NCI-H748 treated with DMSO at 0.1 percent for 48 hours (cell line): ENCODE measurements at places on chromosomes 7 and 10.

GRCh38 chr10:7960108-7960507 lies 94.4 kb upstream of the GATA3 start:
- DNase-seq: no peak

- DNase-seq: no peak
Observed at GRCh38 chr7:129859183-129859582, 93.6 kb downstream of the UBE2H start.

- no peak for DNase-seq
Observed at GRCh38 chr10:11828682-11829284, 5.6 kb downstream of the PROSER2 start.

DNA sequence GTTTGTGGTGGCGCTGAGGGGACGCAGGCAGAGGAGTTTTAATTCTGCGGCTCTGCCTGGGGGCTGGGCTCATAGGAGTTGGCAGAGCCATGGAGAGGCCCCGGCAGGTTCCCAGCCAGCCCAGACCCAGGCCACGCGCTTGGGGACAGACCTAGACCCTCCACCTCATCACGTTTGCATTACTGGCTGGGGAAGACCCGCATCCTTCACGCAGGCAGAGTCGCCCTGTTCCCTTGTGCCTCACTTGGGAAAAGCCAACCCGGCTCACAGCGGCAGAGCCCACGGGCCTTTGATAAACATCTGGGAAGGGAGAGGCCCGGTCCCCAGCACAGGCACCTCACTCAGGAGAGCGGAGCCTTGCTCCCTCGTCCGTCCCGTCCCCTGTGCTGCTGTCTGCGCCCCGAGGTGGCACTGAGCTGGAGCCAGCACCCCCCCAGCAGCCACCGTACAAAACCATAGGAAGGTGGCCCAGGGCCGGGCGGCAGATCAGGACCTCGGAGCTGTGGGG lies 112.8 kb downstream of the CYTH3 start:
- no peak for DNase-seq

DNA sequence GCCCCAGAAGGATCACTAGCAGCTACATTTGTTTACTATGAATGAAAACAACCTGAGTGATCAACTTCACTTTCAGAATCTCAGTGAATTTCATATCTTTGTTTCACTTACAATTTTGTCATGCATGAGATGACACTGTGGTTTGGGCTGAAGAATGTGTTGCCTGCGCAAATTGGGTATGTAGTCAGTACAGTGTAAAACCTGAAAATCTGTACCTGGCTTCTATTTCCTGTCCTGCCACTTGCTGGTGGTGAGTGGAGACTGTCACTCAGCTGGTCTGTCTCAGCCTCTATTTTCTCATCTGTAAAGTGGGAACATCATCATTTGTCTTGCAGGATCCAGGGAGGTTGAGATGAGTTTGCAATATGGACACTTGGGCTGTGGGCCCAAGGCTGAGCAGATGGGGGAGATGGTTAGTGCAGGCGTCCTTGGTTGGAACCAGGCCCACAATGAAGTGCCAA lies 118.0 kb downstream of the WDFY4 start:
- DNase-seq: no peak

GRCh38 chr7:117324960-117325359 lies 2.1 kb upstream of the WNT2 start:
- no peak for DNase-seq

DNA sequence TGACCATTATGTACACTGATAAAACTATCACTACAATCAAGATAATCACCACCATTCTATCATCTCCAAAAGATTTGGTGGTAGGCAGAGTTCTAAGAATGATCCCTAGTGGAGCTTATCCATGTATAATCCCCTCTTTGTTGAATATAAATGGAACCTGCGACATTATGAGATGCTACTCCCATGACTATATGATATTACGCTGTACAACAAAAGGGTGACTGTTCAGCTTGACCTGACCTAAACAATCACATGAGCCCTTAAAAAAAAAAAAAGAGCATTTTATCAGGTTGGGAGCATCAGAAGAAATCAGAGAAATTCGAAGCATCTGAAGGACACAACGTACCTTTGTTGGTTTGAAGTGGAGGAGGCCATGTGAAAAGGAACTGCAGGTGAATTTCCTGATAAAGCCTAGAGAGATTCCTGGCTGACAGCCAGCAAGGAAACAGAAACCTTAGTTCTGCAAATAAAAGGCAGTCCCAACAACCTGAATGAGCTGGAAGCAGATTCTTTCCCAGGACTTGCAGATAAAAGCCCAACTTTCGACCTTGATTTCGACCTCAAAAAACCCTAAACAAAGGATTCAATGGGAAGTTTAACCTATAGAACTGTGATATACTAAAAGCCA lies 270.7 kb downstream of the ADRA2A start:
- peak; percentile 24 for DNase-seq

- DNase-seq: no peak
Observed at GRCh38 chr10:13809427-13809826, 222.7 kb downstream of the PRPF18 start.

GRCh38 chr7:29177963-29178600 lies 16.5 kb upstream of the CHN2 start:
- no peak for DNase-seq

DNA sequence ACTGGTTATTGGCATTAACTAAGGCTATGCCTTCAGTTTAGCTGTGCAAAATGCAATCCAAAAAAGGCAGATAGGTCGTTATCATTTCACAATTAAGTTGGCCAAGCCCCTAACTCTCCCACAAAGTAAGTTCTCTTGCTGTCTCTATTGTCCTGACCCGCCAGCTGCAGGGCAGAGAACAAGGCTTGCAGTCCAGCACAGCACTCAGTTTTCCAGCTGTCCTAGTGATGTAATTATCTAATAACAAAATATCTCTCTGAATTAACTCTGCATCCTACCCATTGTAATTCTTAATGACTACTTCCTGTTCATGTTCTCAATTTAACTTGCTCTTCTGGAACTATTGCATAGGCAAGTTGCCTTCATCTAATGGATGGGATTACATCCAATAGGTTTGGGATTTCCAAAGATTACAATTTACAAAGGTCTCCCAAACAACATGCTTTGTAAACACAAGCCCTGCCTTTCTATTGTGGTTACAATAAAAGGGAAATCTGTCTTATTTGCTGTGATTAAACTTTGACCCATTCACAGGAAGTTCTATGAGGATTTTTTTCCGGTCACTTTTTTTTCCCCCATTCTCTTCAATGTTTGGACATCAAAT lies 55.2 kb downstream of the CDK6 start:
- peak; percentile 92 for DNase-seq

DNA sequence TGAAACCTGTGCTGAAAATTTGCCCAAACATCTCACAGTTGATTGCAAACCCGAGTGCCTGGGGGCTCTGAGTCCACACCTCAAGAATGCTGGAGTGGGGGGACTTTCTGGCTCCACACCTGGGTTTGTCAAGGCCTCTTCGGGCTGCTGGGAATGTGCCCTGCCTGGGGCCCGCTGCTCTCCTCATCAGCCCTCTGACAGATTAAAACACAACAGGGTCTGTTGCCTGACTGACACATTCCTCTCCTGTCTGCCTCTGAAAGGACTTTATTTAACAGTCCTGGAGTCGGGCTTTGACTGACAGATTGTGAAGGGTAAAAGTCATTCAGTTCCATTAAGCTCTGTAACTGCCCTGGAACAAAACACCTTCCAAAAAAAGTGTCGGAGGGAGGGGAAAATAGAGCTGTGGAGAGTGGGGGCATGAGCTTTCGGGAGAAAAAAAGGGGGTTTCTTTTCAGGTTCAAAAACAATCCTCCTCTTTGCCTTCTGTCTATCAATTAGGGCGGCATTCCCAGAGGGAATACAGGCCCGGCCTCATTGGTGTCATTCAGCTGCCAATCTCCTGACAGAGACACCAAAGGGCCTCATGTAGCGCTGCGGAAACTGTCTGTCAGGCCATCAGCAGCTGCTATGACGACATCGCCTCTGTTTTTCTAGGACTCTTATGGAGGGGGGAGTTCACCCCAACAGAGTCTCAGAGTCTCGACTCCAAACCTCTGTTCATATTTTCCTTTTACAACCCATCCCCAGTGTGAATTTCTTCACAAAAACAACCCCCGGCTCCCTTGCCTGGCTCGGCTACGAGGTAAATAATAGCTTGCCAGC lies 398.8 kb upstream of the NFE2L3 start:
- no peak for DNase-seq

DNA sequence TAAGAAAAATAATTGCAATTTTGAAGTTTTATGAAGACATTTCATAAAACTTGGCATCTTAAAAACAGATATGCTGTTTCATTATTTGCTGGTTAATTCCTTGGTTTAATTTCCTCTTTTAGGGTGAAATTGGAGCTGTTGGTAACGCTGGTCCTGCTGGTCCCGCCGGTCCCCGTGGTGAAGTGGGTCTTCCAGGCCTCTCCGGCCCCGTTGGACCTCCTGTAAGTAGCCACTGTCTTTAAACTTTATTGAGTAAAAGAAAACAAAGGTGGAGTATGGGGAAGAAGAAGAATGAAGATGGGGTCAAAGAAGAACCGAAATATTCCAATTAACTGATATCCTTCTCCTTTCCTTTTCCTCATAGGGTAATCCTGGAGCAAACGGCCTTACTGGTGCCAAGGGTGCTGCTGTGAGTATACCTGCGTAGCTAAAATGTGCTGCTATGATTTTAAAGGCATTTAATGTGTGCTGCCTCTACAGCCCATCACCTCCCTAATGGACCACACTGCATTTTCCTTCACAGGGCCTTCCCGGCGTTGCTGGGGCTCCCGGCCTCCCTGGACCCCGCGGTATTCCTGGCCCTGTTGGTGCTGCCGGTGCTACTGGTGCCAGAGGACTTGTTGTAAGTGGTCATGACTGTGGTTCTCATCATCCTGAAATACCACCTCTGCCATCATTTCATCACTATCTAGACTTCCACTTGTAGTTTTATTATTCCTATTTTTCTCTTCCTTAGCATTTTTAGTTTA lies 14.7 kb downstream of the COL1A2 start:
- DNase-seq: no peak

DNA sequence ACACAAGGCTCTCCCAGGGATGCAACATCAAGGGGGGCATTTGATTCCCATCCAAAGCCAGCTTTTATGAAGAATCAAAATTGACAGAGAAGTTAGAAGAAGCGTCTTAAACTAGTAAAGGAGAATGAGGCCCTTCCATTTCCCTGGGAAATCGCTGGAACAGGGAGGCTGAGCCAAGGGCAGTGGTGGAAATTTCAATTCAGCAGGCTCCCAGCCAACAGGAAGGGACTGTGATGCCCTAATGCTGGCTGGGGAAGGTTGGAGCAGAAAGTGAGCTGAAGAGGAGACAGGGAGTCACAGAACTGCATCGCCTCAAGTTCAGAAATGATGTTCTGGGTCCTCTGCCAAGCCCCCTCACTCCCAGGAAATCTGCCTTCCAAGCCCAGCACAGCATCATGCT lies 517.3 kb downstream of the GRID1 start:
- DNase-seq: no peak

GRCh38 chr10:32347363-32348022 lies 535 bp upstream of the EPC1 start:
- no peak for DNase-seq

DNA sequence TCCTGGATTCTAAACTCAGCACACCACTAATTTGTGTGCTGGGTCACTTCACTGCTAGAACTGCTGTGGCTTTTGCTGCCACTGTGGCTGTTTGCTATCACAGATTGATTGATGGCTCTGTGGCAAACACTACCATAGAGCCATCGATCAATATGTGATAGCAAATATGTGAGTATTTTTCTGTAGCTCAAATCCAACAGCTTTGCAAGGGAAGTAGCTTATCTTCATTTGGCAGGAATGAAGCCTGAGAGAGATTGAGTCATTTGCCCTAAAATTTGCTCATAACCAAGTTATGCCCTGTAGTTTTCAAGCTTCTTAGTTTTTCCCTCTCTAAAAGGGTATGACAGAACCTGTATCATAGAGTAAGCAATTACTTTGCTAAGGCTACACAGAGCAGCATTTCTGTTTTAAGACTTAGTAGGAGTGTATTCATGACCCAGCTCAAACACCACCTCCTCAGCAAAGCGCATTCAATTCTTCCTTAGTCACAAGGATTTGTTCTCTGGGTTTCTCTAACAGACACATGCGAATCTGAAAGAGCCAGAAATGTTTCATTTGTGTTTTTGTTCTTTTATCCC lies 43.1 kb downstream of the MINPP1 start:
- no peak for DNase-seq

- no peak for DNase-seq
Observed at GRCh38 chr7:97818066-97818663, 54.0 kb downstream of the ASNS start.

GRCh38 chr10:53023411-53023810 lies 250.8 kb upstream of the MBL2 start:
- DNase-seq: no peak

DNA sequence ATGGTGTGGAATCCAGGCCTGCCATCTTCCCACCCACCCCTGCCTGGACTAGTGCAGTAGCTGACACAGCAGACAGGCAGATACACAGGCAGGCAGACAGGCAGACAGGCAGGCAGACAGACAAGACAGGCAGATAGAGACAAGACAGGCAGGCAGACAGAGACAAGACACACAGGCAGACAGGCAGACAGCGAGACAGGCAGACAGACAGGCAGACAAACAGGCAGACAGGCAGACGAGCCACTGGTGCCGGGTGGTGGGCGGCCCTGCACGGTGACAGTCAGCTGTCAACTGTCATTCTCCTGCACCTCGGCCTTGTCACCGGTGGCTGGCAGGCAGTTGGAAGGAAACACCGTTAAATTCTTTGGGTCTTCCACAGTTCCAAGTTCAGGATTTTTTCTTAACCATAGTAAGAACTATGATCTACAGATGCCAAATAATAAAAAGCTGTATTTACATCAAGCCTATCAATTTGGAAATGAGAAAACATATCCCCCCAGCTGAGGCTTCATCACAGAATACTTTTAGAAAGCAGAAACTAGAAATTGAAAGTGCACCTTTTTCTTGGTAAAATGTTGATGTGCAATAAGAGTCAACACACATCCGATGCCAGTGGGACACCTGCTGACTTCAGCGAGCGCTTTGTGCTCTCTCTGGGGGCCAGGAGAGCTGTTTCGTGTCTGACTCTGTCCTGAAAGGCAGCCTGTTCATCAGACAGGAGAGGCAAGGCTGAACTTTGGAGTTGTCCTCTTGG lies 250.4 kb downstream of the DNAJB6 start:
- DNase-seq: no peak
